ENCODE measurements at places on chromosomes 12 and 14.

DNA sequence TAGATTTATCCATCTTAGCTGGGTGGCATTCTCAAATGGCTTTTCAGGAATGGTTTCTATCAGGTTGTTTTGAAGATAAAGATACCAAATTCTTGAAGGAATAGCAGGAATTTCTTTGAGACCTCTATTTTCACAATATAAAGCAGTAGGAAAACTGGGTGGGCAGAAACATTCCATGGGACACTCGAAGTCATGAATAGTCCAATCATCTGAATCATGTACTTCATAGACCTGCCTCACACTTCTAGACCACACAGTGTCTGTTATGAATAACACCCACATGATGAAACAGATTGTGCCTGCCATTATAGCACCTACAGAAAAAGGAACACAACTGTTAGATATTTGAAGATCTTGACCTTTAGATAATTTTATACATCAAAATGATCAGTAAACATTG, 1.8 kb downstream of the KERA start:
- no peak for DNase-seq

GRCh38 chr14:92900660-92901059, 22.3 kb upstream of the CHGA start:
- no peak for DNase-seq

GRCh38 chr12:2616763-2617162, 178.0 kb upstream of the FKBP4 start:
- DNase-seq: no peak

DNA sequence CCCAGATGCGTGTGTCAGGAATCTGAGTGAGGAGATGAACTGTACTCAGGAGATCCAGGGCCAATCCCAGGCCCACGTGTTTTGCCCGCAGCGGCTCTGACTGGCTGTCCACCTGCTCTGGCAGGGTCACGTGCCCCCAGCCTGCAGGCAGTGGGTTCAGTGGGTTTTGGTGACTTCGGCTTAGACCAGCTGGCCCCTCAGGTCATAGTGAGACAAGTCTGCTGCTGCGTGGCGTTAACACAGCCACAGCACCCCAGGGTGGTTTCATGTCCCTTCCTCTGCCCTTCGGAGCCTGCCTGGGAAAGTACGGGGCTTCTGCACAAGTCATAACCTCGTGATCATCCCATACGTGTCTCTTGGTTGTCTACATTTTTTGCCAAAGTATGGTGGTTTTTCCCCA, 2.6 kb downstream of the FBRSL1 start:
- DNase-seq: no peak

DNA sequence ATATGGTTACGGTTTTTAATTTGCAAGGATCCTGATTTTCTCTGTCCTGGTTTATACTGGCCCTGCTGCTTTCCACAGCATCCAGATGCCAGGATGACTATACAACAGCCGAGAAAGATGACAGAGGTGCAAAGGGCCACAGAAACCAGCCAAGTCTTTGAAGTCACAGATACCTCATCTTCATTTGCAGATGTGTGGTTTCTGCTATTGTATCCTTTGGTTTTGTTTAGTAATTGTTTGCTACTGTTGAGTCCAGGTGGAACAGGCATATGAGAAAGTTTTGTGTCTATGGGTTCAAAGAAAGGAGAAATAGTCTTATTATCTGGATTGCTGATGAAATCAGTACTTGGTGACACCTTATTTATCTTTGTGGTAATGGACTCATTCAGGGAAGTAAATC, 17.3 kb upstream of the KLHL42 start:
- DNase-seq: no peak

DNA sequence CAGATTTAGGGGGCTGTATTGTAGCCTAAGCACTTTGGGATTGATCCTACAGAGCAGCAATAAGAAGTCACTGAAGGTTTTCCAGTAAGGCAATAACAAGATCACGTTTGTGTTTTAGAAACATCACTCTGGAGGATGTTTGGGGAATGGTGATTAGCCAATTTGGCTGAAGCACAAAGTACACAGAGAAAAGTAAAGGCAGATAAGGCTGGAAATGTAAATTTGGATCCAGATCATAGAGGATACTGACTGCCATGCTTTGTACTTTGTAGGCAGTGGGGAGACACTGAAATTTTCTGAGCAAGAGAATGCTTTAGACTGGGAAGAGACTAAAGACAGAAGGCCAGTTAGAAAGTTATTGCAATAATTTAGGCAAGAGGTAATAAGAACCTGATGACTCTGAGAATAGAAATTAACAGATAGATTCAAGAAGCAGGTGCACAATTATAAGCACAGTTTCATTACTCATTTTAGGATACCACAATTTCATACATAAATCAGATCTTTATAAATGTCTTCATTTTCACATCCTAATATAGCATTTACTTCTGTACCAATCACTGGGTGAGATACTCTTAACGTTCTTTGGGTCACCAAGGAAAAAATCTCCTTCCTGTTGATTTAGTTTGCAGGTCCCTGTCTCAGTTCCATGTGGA, 314.5 kb upstream of the GARIN6 start:
- no peak for DNase-seq

DNA sequence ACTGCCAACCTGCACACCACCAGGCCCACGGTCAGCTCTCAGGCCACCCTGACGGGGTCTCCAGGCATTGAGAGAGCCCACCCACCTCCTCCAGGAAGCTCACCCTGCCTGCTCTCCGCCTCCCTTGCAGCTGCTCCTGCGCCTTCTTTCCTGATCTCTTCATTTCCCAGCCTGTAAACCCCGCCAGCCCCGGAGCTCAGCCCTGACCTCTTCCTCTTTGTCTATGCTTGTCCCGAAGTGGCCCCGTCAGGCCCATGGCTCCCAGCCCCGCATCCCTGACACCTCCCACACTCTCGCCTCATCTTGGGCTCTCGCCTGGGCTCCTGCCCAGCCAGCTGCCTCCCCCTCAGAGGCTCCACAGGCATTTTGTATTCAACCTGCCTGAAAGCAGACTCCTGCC, 139.3 kb downstream of the CALM1 start:
- DNase-seq: no peak

DNA sequence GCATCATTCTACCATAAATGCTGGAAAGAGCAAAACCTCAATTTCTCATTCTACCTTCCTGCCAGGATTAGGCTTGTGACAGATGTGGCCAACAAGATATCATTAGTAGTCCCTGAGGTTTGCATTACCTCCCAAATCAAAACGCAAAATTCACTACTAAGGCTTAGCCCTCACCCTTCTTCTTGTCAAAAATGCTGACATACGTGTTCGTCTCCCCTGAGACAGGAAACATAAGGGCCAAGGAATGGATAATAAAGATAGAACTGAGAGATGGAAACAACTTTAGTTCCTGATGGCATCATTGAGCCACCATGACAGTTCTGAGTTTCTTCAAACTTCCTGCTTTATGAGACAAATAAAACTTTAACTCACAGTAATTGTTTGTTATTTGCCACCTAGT, 642.1 kb downstream of the NOVA1 start:
- DNase-seq: no peak

GRCh38 chr12:14995583-14996425, 23.0 kb downstream of the PDE6H start:
- DNase-seq: no peak

GRCh38 chr14:101980700-101981099, 16.3 kb downstream of the DYNC1H1 start:
- no peak for DNase-seq

DNA sequence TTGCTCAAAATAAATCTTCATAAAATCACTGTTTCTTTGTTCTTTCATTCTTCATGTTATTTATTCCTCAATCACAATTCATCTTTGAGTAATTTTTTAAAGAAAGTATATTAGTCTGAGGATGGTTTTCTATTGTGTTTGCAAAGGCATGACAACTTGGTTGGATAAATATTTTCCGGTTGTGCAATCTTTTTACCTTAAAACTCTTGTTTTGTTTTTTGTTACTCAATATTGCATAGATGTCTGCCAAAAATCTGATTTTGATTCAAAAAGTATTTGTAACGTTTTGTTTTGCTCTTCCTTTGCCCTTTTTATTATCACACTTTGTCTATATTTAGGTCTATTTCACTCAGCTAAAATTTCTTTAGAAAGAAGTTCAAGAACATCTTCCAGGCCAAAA, 86.2 kb upstream of the SYT1 start:
- DNase-seq: no peak

DNA sequence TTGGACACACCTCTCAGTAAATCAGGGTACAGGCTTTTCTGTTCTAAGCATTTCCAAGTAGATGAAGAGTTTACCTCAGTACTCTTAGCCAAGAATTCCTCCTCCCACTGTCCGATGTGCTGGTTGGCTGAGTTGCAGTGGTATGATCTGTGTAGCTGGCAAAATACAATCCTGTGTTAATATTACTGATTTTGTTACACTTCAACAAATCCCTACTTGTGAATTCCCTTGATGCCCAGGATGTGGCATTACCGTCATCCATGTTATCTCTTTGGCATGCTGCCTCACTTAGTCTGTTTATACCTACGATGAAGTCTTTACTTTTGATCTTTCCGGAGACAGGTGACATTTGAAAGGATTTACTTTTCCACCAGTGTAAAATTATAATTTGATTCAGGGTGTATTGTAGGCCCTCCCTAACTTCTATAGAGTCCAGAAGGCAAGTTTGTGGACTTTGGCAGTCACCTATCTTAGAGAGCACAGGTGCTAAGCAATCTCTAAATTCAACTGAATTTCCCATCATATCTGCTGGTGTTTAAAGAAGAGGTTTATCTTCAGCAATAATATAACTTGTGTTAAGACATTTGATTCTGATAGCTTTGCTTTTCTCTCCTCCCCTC, 10.1 kb downstream of the CCDC196 start:
- no peak for DNase-seq

- DNase-seq: no peak
These were observed 781 bp downstream of the NPAS3 start for GRCh38 chr14:32939254-32940065.

- no peak for DNase-seq
These were observed 33.5 kb downstream of the C12orf50 start for GRCh38 chr12:87995581-87996178.

- DNase-seq: peak; percentile 24
These were observed 973.3 kb upstream of the TMEM132C start for GRCh38 chr12:127293507-127294310.

- DNase-seq: no peak
These were observed 277.5 kb downstream of the RASSF9 start for GRCh38 chr12:85558684-85559083.

DNA sequence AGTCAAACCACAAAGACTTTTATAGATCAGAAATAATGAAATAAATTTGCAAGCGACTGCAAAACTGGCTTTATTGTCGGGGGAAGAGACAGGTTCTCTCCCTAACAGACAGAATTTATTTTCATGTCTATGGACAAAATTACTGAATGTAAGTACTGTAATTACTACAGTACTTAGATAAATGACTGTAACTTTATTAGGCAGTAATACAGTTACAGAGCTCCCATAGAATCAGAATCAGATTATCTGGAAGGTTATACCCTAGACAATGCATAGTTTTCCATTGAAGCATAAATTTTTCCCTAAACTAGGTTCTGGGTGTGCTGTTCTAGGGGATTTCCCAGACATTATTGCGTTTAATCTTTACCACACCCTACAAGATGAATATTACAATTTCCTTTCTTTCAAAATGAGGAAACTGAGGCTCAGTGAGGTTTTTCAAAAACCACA, 114.2 kb downstream of the C12orf75 start:
- no peak for DNase-seq

GRCh38 chr12:75190846-75191245, 18.8 kb downstream of the KCNC2 start:
- no peak for DNase-seq

GRCh38 chr12:95380997-95381786, 92.8 kb upstream of the METAP2 start:
- DNase-seq: no peak

DNA sequence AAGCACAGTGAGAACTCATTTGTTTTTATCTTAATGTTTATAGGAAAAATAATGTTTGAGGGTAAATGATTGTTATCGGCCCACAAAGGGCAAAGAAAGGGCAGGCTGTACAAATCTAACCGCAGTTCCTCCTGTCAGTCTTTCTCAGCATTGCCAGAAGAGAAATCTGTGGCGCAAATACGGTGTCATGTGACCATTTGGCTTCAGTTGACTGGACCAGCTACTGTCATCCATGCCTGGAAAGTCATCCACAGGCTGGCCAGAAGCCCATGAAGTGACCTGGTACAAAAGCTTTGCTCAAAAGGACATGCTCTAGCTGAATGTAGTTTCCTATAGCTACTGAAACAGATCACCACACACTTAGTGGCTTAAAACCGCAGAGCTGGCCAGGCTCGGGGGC, 43.6 kb downstream of the HCAR2 start:
- no peak for DNase-seq

GRCh38 chr12:67018105-67018504, 251.1 kb upstream of the CAND1 start:
- no peak for DNase-seq

Data from activated CD4-positive, alpha-beta T cell treated with anti-CD3 and anti-CD28 coated beads for 1 hour (primary cell).